ENCODE measurements at places on chromosomes 2 and 18.

GRCh38 chr2:172550419-172550818 is 5.5 kb upstream of the PDK1 start:
- DNase-seq, result no peak

DNA sequence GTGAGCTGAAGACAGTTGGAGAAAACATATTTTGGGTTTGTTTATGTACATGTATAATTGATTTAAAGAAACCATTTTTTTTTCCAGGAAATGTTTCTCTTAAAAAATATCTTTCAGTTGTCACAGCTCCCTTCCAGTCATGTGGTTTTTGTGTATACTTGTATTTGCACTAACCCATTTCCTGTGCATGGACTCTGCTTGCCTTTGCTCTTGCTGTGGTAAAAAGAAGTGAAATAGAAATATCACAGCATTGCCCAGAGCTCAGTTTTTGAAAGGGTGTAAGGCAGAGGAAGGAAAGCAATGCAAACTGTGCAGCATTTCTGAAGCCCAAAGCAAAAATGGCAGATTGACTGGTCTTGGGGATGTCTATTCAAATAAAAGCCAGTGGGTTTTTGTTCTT is 10.4 kb upstream of the DOCK10 start:
- DNase-seq, result no peak

DNA sequence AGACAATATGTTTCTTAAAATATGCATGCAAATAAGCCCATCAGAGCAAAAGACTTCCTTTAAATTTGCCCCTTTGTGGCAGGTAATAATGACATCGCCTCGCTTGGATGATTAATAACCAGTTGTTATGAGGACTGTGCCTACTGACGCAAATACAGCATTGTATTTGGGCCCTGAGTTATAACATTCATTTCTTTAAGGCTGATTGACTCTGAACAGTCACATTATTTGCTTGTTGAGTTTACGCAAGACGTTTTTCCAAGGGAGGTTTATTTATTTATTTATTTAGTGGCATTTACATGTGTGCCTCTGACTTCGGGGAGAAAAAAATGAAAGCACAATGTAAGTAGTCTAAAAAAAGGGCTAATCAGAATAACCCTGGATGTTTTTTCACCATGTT is 88.3 kb downstream of the SLC8A1 start:
- DNase-seq, result no peak

- DNase-seq, result no peak
These were observed 94.4 kb downstream of the TAF4B start for GRCh38 chr18:26320686-26321085.

DNA sequence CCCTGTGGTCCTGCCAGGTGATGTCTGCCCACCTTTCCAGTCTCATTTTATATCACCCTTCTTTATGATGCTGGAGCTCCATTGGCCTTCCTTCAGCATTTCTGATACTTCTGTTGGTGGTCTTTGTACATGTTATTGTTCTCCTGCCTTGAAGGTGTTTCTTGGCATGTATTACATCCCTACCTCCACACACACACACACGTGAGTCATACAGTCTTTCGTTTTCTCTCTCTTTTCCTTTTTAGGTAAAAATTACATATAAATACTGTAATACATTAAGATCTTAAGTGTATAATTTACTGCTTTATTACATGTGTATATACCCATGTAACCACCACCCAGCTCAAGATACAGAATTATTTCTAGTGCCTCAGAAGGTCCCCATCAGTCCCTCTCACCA is 10.2 kb upstream of the ADGRF3 start:
- DNase-seq, result no peak

DNA sequence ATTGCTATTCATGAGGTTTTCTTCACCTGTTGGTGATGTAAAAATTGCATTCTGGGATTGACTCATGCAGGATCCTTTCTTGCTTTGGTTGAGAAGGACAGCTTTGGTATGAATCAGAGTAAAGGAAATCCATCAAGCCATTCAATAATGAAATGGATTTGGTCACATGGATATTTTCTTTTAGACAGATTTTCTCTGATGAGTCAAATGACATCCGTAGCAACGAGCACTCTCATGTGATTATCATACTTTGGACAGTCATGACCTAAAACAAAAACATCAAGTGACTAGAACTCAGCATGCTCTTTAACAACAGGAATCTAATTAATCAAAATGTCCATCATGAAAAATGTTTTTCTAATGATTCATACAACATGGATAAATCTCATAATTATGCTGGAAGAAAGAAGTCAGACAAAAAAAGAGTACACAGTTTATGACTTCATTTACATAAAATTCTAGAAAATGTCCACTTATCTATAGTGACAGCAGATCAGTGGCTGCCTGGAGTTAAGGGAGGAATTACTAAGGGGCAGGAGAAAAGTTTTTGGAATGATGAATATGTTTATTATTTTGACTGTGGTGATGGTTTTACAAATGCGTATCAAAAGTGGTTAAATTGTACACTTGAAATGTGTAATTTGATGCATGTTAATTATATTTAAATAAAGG is 30.7 kb downstream of the TRAK2 start:
- DNase-seq, result no peak

- no peak for DNase-seq
These were observed 1628.0 kb upstream of the PIK3C3 start for GRCh38 chr18:40326985-40327384.

GRCh38 chr2:106694964-106695470 is 190.9 kb downstream of the ST6GAL2 start:
- no peak for DNase-seq

GRCh38 chr2:225662101-225662500 is 262.6 kb downstream of the NYAP2 start:
- DNase-seq, result no peak

DNA sequence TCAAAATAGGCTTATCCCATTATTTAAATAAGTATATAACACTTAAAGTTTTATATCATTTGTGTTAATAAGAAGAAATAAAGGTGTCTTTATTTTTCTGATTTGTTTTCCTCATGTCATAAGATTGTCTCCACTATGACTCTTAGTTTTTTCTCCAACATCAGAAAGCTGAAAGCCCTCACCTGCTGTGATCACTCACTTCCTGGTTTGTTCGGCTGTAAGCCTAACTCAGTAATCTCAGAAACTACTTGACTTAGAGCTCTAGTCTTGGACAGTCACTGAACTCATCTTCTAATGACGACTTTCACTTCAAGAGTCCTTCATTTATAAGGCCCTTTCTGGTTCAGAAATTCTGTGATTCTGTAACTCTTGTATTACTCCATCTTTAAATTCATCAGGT is 311.0 kb downstream of the ZEB2 start:
- DNase-seq, result no peak

DNA sequence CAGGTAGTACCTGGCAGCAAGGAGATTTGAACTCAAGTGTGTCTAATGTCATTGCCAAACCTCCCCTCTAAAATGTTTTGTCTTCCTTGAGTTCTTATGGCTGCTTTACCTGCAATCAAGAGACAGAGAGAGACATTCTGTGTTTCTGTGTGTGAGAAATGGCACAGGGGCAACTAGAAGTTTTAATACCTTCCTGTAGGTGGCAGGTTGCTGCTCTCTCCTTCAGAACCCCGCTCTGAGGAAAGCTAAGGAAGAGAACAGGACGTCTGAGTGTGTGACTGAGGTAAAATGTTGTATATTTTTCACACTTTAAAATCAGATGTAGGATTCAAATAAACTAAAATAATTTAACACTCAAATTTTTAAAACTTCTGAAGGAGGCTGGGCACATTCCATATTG is 19.2 kb downstream of the DTNA start:
- DNase-seq, result no peak

DNA sequence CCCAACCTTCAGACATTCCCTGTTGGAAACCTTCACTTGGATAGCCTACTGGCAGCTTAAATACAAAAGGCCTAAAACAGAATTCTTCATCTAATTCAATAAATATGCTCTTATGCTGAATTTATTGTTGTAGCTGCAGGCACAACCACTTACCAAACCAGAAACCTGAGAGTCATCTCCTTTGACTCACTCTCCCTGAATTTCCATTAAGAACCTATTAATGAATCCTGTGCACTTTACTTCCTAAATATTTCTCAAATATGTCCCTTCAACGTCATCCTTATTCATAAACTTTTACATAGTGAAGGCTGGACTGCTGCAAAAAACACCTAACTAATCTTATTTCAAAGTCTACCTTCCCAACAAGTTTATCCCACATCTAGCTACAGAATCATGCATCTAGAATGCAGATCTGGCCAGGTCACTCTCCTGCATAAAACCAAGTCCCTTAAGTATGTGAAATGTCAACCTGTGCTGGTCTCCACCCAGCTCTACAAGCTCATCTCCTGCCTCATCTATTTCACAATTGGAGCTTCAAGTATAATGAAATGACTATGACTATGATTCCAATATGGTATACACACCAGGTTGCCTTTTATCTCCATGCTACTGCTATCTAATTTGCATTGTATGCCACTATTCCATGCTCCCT is 354.2 kb downstream of the ZEB2 start:
- no peak for DNase-seq

DNA sequence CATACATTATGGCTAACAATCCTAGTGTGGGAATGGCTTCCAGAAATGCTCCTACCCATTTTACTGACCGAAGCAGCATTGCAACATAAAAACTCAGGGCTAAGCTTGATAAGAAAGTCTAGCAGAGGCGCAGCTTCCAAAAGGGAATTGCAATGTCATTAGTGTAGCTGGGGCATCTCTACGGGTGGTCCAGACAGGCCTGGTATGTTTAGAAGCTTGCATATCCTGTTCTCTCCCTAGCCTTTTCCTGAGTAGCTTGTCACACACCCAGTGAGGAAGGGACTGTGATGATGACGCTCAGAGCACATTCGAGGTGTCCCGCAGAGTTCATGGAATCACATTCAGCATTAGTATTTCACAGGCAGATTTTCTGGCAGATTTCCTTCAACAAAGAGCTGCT is 38.0 kb upstream of the COL5A2 start:
- no peak for DNase-seq

GRCh38 chr2:74078466-74078865 is 69.2 kb downstream of the BOLA3 start:
- DNase-seq, result no peak

GRCh38 chr18:35019933-35020332 is 21.3 kb upstream of the MAPRE2 start:
- DNase-seq, result no peak

DNA sequence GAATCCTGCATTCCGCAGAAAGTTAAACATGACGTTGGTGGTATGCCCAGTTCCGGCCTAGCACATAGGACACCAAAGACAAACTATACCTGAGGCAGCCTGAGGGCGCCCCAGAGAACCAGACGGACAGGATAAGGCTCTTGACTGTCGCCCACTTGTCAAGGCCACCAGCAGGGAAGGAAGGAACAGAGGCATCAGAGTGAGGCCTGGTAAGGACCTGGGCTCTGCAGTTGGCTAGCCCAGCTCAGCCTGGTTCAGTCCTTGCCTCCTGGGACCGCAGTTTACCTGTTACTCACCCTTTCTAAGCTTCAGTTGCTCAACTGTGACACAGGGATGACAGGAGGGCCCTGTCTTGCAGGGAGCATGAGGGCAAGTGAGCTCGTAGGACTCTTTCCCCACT is 82.1 kb downstream of the ACTR2 start:
- DNase-seq, result no peak

DNA sequence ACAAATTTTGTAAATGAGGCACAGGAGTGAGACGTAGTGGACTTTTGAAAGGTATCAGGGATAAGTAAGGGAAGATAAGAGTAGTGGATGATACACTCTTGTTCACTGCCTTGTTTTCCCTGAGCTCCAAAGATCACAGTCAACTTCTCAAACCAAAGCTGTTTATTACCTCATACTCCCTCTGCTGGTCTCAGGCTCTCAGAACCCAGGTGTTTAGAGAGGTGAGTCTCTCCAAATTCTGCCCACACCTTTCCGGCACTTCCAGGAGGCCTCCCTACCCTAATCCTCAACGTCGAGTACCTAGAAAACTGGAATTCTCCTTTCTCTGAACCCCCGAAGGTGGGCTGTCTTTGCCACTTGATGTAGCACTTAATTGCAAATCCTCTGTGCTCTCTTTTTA is 621.1 kb downstream of the BCL11A start:
- DNase-seq, result no peak

GRCh38 chr18:23662309-23663263 is at the start of gene ANKRD29:
Gene ANKRD29, minus strand, starts transcription at chr18:23662911. Its CDS starts 181 bp downstream, at chr18:23662730.
- no peak for DNase-seq

GRCh38 chr2:119937680-119938079 is 75.2 kb upstream of the EPB41L5 start:
- no peak for DNase-seq

DNA sequence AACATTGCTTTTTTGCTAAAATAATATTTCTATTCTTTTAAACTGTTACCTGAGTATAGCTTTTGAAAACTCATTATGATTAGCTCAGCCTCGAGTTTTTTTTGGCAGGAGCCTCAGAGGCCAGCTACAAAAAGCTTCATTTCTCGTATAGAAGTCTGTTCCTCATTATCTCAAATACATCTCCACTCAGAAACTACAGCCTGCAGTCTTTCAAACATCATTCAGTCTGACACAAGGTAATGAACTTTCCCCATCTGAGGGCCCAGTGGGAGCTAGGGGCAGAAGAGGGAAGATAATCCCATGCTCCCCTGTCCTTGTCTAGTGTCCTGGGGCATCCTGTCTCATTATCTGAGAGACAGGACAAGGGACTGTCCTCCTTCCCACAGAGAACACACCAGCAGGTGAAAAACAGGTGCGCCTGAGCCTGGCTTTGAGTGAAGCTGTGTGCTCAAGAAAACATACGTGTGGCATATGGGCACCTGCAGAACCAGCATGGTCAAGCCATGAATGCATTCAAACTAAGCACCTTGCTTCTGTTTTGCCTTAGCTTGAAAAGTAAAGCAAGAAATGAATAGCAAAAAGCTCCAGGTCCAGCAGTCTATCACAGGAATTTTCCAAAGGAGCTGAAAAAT is 247.5 kb downstream of the MREG start:
- DNase-seq, result no peak

DNA sequence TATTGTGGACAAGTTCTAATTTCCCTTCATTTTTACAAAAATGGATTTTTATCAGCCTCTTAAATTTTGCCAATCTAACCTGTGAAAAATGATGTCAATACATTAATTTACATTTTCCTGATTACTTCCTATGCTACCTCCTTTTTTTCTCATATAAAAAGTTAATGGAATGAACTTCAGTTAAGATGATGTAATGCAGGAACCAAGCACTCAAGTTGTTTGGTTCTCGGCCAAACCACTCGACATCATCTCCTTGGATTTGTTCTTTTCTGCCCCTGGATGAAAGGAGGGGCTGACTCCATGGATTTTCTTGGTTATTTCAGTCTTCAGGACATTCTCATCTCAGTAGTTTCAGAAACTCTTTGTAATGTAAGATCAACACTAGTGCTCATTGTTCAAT is 253.1 kb upstream of the NXPH2 start:
- no peak for DNase-seq

GRCh38 chr2:179253226-179253625 is 11.4 kb downstream of the SESTD1 start:
- no peak for DNase-seq

DNA sequence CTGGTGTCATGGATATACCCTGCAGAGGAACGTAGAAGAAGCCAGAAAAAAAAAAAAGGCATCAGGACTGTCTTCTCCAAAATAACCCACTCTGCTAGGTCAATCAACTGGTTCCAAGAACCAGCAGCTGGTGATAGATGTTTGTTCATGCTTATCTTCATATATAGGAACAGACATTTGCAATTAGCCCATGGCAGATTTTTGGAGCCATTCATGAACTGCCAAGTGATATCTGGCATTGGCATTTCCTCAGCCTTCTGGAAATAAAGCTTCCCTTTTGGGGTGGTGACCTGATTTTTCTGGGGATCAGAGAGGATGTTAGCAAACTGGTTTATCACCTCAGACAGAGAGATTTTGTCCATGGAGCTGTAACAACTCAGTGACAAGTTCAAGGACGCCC is 234.9 kb downstream of the OSR1 start:
- no peak for DNase-seq

GRCh38 chr2:107132070-107132469 is 246.1 kb upstream of the ST6GAL2 start:
- no peak for DNase-seq

- no peak for DNase-seq
These were observed 41.2 kb downstream of the RALBP1 start for GRCh38 chr18:9516437-9517064.
